ENCODE measurements at places on chromosomes 5 and 9. TPM values are rescaled to one million over a fixed set of nuclear protein-coding genes. Genes with fewer than 3 reads are reported as not detected.

Gene TTC39B
- 6.9 TPM for polyA plus RNA-seq

Gene SMC5
- 18.9 TPM for polyA plus RNA-seq

Gene TERT
- not detected for polyA plus RNA-seq

Gene CCDC192
- polyA plus RNA-seq, result not detected

Gene PCDH1
- 0.54 TPM for polyA plus RNA-seq

Gene STPG3
- not detected for polyA plus RNA-seq

Measured in CD8-positive, alpha-beta memory T cell (primary cell).